Activated naive CD8-positive, alpha-beta T cell treated with anti-CD3 and anti-CD28 coated beads for 36 hours (primary cell): ENCODE measurements at places on chromosomes 4 and X.

DNA sequence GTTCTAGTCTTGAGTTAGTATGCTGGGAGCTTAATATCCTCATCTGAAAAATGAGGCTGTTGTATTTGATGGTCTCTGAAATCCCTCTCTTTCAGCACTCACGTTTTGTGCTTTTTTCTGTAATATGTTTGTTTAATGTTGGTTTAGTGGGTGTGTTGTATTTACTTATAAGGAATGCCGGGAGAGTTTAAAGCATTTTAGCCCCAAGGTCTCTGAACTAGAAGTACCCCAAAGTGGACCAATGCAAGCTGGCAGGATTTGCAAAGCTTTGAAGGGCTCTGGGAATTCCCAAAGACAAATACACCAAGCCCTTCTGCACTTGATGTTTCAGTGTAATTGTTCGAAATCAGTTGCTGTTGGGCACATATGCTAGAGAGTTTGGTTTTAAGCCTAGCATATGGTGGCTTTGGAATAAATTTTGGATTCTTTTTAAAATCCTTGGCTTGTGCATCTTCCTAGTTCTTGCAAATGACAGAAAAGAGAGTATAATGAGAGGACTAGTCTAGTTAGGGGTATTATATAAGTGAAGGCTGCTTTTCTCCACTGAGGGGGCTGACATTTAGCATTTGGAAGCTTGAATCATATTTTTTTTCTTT lies 371.4 kb upstream of the BOD1L1 start:
- DNase-seq: no peak

DNA sequence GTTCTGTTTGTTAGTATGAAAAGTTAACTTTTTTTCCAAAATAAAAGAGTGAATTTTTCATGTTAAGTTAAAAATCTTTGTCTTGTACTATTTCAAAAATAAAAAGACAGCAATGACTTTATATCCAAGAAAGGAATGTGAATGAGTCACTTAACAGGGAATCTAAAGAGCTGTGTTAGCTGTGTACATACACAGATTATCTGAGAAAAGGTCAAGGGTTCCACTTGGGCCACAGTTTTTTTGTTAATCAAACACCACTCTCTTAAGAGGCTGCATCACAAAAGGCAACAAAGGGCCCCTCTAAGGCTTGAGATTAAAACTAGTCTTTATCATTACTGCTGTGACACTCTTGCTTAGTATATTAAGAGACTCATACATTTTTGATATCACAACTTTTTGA lies 82.1 kb downstream of the FIP1L1 start:
- DNase-seq: no peak

GRCh38 chr4:177301126-177301639 lies 8.5 kb upstream of the NEIL3 start:
- DNase-seq: no peak

GRCh38 chrX:114152130-114152529 lies 431.8 kb upstream of the HTR2C start:
- no peak for DNase-seq

- no peak for DNase-seq
These were observed 11.6 kb downstream of the MAGEB16 start for GRCh38 chrX:35809781-35810180.

DNA sequence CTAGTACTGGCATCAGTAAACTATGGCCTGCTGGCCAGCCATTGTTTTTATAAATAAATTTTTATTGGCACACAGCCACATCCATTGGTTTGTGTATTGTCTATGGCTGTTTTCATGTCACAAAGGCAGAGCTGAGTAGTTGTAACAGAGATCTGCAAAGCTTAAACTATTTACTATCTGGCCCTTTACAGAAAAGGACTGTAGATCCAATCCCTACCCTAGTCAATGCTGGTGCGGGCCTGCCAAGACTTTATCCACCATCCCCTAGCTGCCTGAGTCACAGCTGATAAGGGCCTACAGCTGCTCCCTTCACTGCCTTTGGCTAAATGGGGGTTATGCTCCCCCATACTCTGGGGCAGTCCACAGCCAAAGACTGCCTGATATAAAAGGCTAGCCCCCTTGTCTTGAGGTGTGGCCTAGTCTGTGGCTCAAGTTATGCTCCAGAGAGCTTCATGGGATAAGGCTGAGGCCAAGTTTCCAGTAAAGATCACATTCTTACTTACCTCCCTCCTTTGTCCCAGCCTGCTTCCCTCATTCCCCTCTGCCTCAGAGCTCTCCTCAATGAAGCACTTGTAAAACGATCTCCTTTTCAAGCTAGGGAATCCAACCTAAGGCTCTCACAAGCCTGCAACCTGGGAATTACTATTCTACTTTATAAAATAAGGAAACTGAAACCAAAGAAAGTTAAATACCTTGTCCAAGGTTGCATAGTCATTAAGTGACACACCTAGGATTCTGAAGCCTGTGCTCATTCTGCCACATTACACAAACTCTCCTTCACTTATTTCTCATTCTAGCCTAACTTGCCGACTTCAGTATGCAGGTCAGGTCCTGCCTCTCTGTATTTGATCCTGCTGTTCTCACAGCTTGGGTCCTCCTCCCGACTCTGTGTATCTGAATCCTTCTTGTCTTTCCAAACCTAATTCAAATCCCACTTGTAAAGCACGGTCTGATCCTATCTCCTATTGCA lies 20.7 kb downstream of the ACE2 start:
- DNase-seq: no peak
